ENCODE measurements at places on chromosomes 11 and 22.

GRCh38 chr11:69470793-69471728 is 10.4 kb upstream of the LINC01488 start:
- DNase-seq, result no peak
- no peaks in the 10 kb centered on the region for H3K4me1 ChIP-seq
- no peaks in the 10 kb centered on the region for H3K36me3 ChIP-seq
- no peaks in the 10 kb centered on the region for H3K27me3 ChIP-seq
- H3K4me3 ChIP-seq, result no peak overlapping the region
- H3K27ac ChIP-seq, result no peak overlapping the region

DNA sequence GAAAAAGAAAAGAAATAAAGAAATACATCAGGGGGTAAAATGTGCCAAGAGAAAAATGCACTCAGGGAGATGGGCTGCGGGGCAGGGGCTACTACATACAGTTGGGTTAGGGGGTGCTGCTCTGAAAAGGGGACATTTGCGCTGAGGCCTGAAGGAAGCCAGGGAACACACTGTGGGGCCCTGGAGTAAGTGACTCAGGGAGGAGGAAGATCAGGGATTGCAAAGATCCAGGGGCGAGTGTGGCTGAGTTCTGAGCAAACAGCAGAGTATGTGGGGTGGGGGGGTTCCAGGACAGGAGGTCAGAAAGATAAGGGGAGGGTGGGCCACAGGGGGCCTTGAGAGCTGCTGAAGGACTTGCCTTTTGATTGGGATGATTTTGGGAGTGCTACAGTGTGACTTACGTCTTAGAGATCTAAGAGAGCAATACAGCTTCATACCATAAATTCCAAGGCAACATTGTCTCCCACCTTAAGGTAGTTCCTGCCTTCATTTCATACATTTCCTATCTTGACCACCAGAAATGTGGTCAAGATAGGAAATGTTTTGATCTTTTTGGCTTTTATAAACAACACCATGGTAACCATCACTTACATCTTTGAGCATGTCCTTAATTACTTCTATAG is 5.8 kb downstream of the A4GALT start:
- peaks cover 5% of the 10 kb centered on the region for H3K27me3 ChIP-seq
- no peak overlapping the region for H3K27ac ChIP-seq
- no peak overlapping the region for H3K4me3 ChIP-seq
- no peak for DNase-seq
- no peaks in the 10 kb centered on the region for H3K36me3 ChIP-seq

DNA sequence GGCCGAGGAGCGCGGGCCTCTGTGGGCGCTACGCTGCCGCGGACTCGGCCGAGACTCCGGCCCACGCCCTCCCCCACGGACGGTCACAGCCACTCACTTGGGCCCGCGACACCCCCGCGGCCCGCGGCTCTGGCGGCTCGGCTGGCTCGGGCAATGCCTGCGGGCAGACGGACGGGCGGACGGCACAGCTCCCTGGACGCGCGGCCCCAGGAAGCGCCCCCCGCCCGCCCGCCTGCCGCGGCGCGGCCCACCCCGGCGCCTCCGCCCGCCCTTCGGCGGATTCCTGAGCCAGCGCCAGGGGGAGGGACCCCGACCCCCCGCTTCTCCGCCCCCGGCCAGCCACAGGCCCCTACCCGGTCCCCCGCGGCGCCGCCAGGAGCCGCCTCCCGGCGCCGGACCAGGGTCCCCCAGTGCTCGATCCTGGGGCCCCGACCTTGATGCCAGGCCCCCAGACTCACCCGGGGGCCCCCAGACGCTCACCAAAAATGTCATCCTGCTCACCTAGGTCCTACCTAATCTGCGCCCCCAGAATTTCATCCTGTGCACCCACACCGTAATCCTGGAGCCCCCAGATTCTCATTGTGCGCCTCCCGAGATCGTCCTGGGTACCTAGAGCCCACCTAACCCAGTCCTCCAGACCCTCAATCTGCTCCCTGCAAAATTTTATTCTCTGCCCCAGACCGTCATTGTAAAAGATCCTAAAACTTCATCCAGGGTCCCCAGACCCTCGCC is at the start of gene EFEMP2:
TSS of gene EFEMP2 (minus strand) at position 215 of the 732 bp plus-strand sequence. CDS start 446 bp downstream, outside the sequence.
- peak within 1 kb of the TSS; percentile 19 for H3K27ac ChIP-seq
- H3K4me3 ChIP-seq, result peak within 1 kb of the TSS; percentile 58
- no peaks in the 10 kb centered on the region for H3K27me3 ChIP-seq
- DNase-seq, result peak; percentile 42
- H3K36me3 ChIP-seq, result peaks cover 2% of the 10 kb centered on the region

- no peaks in the 10 kb centered on the region for H3K36me3 ChIP-seq
- no peak overlapping the region for H3K4me3 ChIP-seq
- no peaks in the 10 kb centered on the region for H3K27me3 ChIP-seq
- DNase-seq, result no peak
- no peaks in the 10 kb centered on the region for H3K4me1 ChIP-seq
These were observed 104.3 kb upstream of the C11orf87 start for GRCh38 chr11:109317726-109318125.

GRCh38 chr11:65183201-65183891 is 1.6 kb downstream of the CAPN1 start:
- H3K36me3 ChIP-seq, result no peaks in the 10 kb centered on the region
- no peak for DNase-seq
- no peaks in the 10 kb centered on the region for H3K27me3 ChIP-seq
- H3K27ac ChIP-seq, result no peak overlapping the region
- no peak overlapping the region for H3K4me3 ChIP-seq
- no peaks in the 10 kb centered on the region for H3K4me1 ChIP-seq

DNA sequence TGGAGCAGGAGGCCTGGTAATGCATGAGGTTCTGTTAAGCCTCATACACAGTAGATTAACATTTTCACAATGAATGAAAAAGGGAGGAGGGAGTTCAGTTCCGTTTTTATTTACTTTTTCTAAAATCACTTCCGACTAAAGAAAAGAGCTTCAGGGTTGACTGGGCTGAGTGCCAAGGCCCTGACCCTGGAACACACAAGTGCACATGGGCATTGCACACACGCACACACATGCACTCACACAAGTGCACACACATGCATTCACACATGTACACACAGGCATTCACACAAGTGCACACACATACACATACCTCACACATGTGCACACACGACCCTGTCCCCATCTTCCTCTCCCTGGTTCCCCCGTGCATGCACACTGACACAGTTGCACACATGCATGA is 303.3 kb downstream of the BRD1 start:
- H3K27me3 ChIP-seq, result peaks cover 21% of the 10 kb centered on the region
- DNase-seq, result no peak
- H3K36me3 ChIP-seq, result no peaks in the 10 kb centered on the region
- H3K4me3 ChIP-seq, result no peak overlapping the region

Measured in SJCRH30 (cell line).